ENCODE measurements at places on chromosomes 3 and 15.
A peak's percentile ranks its signal among the peaks of the same experiment; 100 is the strongest.

- DNase-seq: no peak
These were observed 19.5 kb downstream of the HHLA2 start for GRCh38 chr3:108315767-108316301.

GRCh38 chr3:124306665-124307064 is 314.7 kb upstream of the ROPN1 start:
- DNase-seq: no peak

DNA sequence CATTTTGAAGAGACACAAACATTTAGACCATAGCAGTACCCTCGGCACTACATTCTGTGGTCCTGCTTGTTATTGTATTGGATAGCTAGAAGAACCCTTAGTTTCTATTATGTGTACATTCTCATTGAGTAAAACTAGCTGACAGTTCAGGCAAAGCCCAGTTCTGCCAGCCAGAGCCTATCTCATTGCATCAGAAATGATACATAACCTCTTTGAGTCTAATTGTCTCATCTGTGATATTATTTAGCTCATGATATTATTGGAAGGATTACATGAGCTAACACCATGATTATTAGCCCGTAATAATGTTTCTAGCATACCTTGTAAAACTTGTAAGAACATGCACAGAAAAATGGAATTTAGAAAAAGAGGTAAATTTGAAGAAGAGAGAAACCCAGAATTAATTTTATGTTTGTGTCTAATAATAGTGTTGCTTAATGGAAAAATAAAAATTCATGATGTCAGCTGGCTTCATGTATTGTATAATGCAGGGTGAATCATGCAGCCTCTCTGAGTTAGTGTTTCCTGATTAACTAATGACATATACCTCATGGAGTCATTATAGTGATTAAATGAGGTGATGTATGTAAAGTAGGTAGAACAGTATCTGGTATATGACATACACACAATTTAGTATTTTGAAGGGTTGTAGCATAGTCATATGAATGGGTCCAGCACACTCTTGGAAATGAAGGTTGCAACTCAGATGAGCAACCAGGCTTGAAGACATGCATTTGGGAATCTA is 339.4 kb upstream of the GRM7 start:
- no peak for DNase-seq

- DNase-seq: no peak
These were observed at the start of gene SEMA6D for GRCh38 chr15:47717036-47717612. TSS of gene SEMA6D (plus strand) at chr15:47717505. CDS start at chr15:47759799, 42,294 bp downstream.

- no peak for DNase-seq
These were observed 95.2 kb upstream of the UBE2E1 start for GRCh38 chr3:23710555-23710954.

DNA sequence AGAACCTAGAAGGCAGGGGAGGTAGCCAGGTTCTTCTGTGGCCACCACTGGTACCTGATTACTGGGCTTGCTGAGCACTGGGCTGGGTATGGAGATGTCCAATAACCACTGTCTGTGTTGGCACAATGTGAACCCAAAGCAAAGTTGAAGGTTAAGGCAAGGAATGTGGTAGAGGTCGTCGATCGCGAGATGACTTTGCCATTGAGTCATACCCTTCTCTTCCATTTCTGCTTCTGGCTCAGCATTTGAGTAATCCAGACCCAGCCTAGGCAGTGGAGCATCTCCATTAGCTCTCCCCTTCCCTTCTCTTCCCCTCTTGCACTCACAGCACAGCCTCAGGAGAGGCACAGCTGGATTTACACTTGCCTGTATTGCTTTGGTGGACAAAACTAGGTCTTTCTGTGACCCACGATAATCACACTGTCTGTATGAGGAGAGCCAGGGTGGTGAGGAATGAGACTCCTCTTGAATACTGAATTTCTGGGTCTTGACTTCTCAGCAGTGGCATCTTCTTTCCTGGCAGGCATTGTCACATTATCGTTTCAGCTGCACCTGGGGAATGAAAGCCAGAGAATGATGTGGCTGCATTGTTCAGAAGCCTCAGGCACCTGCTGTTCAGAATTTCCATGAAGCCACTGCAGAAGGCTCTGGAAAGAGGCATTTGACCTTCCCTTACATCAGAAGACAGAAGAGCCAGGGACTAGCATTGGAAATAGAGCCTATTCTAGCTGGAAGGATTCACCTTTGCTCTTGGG is 272.6 kb downstream of the PDCD6IP start:
- no peak for DNase-seq

DNA sequence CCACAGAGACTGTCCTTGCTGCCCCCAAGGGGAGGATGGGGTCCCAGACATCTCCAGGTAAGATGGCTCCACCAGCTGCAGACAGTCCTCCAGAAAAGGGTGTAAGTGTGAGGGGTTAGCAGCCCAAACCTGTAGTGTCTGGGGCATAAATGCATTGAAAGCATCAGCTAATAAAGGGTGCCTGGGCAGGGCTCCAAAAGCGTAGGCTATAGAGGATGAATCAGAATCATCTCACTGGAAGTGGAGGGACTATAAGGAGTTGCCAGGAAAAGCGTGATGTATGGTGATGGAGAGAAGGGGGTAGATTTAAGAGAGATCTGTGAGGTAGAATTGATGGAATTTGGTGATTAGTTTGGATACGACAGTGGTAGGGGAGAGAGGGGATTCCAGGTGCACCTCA is 79.9 kb upstream of the ONECUT1 start:
- DNase-seq: no peak

DNA sequence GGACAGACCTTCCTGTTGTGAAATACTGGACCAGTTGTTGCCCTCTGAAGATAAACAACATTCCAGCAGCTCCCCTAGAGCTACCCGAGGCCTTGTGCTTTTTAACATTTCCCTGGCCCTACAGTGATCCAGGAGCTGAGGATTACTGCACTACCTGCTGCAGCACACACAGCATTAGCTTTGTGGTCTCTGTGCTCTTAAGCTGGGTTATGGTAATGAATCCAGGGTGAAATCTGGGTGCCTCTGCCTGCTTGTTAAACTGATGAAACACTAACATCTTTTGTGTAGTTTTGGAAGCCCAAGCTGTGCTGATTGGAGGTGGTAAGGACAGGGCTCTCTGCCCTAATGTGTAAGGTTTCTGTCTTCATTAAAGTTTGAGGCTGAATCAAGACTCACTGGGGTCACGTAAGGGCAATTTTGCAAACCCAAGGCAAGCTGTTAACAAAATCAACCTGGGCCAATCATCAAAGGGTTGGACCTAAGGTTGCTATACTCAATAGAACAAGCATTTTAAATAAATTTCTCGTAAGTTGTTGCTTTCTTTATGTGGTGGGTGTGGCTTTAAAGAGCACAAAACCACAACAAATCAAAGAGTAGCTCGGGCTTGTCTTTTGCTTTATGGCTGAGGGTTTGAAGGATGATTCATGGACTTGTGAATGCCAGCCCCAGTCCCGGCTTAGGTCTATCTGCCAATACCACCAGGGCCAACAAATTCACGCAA is 183.9 kb downstream of the TPRG1 start:
- no peak for DNase-seq

DNA sequence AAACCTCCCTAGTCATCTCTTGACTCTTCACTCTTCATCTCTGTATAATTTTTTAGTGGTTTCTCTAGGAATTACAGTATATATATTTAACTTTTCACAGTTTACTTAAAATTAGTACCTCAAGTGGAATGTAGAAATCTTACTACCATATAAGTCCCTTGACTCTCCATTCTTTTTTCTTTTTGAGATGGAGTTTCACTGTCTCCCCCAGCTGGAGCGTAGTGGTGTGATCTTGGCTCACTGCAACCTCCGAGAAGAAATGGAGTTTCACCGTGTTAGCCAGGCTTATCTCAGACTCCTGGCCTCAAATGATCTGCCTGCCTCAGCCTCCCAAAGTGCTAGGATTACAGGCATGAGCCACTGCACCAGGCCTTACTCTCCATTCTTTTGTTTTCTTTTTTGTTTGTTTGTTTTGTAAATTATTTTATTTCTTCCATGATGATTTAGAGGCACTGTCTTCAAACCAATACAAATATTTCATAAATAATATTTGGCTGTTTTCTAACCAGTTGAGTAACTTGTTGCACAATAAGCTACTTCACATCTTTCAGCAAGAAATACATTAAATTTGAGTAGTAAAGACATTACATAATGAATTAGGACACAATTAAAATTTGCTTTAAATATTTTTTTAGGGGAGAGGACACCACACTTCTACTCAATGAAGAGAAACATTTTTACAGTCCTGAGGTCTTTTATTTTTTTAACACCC is 144.8 kb downstream of the RBPMS2 start:
- DNase-seq: no peak

DNA sequence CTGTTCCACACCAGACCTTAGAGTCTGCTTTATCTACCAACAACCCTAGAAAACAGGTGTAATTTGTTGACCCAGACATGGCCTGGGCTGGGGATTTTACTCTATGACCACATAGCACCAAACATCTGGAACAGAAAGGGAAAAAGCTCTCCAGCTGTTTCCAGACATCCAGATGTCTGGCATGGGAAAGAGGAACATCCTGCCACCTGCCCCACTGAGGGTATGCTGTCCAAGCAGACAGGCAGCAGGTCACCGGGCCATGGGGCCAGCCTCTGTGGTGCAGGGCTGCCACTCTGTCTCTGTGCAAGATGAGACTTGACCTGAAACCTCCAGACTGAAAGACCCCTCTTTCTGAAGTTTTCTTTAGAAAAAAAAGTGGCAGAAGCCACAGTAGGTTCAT is 359.3 kb upstream of the ICE2 start:
- no peak for DNase-seq

GRCh38 chr3:9808345-9809037 is 1.6 kb upstream of the TTLL3 start:
- DNase-seq: peak; percentile 28

- no peak for DNase-seq
These were observed 13.4 kb downstream of the ARIH2 start for GRCh38 chr3:48931944-48932580.

DNA sequence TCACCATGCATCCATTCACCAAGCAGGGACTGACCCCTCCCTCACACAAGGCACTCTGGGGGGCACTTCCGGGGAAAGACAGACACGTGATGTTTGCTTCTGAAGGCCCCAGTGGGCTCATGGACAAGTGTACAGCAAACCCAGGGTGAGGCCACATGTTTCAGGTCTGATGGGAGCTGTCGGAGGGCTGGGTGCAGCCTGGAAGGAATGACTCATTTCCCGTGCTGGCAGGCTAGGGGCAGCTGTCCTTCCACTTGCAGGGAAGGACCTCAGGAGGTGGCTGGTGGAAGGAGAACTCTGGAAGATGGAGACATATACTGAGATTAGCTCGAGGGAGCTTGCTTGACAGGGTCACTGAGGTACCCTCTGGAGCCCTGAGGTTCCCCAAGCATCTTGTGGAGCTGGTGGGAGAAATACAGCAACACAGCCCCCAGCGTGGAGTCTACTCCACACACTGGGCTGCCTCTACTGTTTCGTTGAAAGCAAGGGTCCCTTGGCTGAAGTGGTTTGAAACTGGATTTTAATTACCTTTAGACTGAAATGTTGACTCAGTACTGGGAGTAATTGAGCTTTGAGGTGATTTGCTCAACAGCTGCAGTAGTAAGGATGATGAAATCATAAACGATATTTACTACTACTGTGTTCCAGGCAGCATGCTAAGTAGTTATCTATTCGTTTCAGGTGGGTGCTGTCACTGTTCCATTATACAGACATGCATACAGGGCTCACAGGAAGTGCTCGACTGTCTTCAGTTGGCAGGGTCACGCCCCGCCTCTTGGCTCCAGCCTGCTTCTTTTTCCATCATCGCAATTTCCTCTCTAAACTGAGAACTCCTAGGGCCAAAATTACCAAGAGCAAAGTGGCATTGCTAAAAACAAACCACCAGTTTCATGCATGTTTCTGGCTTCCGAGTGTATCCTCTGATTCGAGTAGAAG is 230.4 kb downstream of the ADAMTS17 start:
- DNase-seq: no peak

- DNase-seq: no peak
These were observed 16.9 kb downstream of the VPS18 start for GRCh38 chr15:40911141-40911540.

GRCh38 chr15:85920956-85921355 is 126.2 kb upstream of the KLHL25 start:
- DNase-seq: no peak

DNA sequence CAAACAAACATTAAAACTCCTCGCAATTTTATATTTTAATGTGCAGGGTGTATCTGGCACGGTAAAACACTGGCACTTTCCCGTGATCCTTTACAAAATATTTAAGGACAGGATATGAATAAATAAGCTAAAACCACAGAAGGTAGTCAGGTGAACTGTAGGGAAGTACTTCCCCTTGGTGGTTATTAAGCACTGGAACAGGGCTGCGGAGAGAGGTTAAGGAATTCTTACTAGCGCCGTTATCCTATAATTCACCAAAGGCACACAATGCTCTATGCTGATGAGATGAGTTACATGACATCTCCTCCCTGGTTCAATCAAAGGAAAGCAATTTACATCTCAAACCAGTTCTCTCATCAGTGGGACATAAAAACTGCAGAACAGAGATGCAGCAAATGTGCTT is 289.8 kb downstream of the ZBTB20 start:
- no peak for DNase-seq

All from stimulated activated CD8-positive, alpha-beta memory T cell treated with anti-CD3 and anti-CD28 coated beads, Interleukin-4, amount 100 ng/mL, for 1 hour (primary cell).